Breast epithelium (tissue), 4 donors: ENCODE measurements at places on chromosomes 11 and 22. TPM values are rescaled to one million over a fixed set of nuclear protein-coding genes. Genes with fewer than 3 reads are reported as not detected.
A peak's percentile ranks its signal among the peaks of the same experiment; 100 is the strongest.

ST14 gene
- 48.5 TPM for total RNA-seq

DNA sequence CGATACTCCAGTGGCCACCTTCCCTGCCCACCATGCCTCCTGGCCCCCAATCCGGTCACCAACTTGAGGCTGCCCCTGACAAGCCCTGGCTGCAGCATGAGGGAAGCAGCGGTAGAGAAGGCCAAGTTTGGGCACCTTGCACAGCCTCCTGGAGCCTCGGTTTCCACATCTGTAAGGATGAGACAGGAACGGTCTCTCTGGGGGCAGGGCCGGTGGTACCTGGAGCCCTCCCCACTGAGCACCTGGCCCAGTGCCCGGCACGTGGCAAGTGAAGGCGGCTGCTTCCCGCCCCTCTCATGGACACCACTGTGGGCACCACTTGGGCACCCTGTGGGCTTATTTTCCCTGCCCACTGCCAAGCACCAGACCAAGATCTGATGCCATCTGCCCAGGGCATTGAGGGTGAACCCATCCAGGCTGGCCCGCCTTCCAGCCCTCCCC, 77.8 kb downstream of the CDKN1C start:
- DNase-seq = no peak

GRCh38 chr11:11618973-11619435, 2.8 kb downstream of the GALNT18 start:
- no peak for DNase-seq

TMEM191C gene
- not detected for total RNA-seq

DNA sequence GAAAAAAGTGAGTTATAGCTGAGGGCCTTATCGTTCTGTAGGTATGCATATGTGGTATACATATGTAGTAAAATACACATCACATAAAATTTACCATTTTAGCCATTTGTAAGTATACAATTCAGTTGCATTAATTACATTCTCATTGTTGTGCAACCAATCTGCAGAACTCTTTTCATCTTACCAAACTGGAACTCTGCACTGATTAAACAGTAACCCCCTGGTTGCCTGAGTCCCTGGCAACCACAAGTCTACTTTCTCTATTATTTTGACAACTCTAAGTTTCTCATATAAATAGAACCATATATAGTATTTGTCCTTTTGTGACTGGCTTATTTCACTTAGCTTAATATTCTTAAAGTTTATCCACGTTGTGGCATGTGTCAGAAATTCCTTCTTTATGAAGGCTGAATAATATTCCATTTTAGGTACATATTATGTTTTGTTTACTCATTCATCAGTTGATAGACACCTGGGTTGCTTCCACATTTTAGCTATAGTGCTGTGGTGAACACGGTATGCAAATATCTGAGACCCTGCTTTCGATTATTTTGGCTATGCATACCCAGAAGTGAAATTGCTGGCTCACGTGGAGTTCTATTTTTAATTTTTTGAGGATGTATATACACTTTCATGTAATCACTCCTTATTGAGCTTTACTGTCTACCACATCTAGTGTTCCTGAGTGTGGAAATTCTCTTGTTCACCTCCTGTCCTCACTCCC, 1.6 kb upstream of the DDX10 start:
- DNase-seq = no peak

AQP11 gene
- 1.8 TPM for total RNA-seq

- no peak for DNase-seq
These were observed 879.0 kb downstream of the BRD1 start for GRCh38 chr22:48948575-48949170.

DNA sequence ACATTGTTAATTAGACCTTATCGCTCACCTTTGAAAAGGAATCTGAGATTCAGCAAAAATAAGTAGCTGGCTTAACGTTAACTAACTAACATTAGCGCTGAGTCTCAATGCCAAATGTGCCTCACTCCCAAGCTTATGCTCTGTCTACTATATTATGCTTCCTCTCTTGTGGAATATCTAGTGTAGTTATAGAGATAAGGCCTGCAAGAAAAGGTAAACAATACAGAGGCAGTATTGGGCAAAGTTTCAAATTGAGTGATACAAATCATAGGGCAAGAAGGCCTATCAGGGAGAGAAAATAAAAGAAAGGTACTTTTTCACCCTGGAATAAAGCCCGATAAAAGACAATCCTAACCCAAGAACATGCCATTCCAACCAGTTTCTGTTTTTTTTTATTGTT, 61.6 kb upstream of the SLC17A6 start:
- DNase-seq = no peak

GRCh38 chr11:14331476-14332136, 27.4 kb downstream of the RRAS2 start:
- no peak for DNase-seq

DNA sequence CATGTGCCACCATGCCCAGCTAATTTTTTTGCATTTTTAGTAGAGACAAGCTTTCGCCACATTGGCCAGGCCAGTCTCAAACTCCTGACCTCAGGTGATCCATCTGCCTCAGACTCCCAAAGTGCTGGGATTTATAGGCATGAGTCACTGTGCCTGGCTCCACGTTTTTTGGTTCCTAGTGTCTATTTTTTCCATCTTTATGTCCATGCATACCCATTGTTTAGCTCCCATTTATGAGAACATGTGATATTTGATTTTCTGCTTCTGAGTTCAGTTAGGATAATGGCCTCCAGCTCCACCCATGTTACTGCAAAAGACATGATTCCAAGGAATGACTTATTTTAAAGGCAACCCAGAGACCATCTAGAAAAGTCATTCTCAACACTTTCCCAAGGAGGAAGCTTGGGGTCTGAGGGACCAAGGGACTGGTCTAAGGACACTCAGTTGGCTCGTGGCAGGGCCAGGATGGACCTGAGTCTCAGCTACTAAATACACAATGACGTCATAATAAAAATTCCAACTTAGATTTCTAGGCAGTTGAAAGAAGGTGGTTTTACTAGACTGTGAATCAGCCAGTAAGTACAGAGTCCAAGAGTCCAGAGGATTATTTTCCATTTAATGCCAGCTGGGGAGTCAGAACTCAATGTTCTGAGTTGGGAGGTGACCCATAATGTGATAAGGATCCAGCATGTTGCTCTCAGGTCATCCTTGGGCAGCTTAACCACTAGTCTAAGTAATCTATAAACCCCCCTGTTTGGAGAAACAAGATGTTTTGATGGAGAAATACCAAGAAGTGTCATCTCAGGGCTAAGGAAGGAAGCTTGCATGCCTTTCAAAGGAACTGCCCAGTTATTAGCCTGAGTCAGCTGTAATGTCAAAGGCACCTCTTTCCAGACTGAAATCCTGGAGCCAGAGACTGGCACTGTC, 39.4 kb downstream of the ABTB2 start:
- no peak for DNase-seq

- no peak for DNase-seq
These were observed 599 bp downstream of the NPTXR start for GRCh38 chr22:38843201-38843656.

TRPM5 gene
- not detected for total RNA-seq

HTR3B gene
- total RNA-seq = not detected

DNA sequence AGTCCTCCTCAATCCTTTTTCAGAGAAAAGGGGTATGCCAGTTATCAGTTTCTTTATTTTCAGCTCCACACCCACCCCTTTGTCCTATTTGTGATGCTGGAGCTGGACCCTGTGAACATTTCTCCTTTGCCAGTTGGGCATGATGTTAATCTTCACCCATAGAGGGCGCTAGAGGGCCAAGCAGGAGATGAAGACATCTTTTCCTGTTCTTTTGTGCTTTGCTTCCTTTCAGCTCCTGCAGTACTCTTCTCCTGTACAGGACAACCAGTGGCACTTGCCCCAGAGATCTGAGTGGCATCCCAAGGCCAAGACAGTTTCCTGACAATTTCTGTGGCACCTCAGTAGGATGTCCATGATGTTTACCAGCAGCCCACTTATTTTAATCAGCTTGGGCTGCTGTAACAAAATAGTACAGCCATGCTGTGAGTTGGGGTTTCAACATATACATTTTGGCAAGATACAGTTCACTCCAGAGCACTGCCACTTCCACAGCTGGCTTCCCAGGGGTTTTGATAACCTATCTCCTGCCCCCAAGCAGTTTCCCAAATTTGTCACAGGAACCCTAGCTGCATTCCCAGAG, 4.6 kb downstream of the SAA2 start:
- DNase-seq = no peak

DNA sequence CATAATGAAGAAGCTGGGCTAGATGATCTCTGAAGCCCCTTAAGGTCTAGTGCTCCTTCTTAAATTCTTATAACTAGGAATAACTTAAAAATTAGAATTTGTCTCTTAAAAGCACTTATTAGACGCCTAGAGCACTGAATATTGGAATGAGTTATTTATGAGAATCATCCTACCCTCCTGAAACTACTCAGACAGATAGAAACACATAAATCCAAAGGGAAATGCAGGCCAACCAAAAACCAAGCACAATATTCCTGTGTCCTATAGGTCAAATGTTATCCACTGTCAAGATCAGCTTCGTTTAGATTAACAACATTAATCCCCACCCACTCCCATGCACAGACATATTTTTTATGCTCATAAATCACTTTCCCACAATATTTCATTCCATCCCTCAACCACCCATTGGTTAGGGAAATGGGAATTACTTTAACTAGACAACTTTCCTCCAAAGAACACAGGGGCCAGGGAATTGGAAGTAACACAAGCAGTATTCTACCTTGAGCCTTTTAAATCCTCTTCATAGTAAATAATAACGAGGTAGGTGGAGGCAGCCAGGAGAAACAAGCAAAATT, 87.1 kb downstream of the CD44 start:
- no peak for DNase-seq

OR51B6 gene
- total RNA-seq = not detected

- peak; percentile 52 for DNase-seq
These were observed 91.5 kb downstream of the ABTB2 start for GRCh38 chr11:34266090-34266912.

MYEOV gene
- 2.8 TPM for total RNA-seq

DNA sequence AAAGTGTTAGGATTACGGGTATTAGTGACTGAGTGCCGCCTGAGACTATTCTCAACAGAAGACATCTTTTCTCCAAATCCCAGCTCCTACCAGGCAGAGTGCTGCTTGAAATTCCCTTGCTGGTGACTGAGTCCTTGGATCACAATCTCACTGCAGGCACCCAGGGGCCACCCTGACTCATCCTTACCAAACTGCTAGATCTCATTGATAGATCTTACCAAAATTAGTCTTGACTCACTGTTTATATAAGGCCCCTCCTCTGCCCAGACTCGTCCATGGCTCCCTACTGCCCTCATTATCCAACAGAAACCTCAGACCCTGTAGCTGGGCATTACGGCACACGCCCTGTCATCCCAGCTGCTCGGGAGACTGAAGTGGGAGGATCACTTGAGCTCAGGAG, 14.7 kb downstream of the TBC1D10A start:
- DNase-seq = no peak

MYRF gene
- 0.32 TPM for total RNA-seq

GNB1L gene
- total RNA-seq = 5.6 TPM

CDC45 gene
- not detected for total RNA-seq

GRCh38 chr11:44931466-44931865, 19.2 kb downstream of the TP53I11 start:
- no peak for DNase-seq

KRTAP5-9 gene
- not detected for total RNA-seq

RFPL1 gene
- total RNA-seq = not detected

DNA sequence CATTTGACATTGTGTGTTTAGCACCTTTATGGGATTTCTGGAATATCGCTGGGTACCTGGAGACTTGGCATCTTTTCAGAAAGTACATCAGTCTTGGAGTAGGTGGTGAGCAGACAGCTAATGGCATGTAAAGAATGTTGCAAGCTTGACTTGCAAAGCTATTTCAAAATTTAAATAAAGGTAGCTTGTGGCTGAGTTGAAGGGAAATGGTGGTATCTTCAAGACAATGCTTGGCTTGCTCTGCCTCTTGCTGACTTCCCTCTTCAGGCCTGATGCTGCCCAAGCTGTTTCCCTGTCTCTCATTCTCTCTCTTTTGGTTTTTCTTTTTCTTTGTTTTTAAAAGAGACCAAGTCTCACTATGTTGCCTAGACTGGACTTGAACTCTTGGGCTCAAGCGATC, 13.2 kb downstream of the ZNRF3 start:
- no peak for DNase-seq

DNA sequence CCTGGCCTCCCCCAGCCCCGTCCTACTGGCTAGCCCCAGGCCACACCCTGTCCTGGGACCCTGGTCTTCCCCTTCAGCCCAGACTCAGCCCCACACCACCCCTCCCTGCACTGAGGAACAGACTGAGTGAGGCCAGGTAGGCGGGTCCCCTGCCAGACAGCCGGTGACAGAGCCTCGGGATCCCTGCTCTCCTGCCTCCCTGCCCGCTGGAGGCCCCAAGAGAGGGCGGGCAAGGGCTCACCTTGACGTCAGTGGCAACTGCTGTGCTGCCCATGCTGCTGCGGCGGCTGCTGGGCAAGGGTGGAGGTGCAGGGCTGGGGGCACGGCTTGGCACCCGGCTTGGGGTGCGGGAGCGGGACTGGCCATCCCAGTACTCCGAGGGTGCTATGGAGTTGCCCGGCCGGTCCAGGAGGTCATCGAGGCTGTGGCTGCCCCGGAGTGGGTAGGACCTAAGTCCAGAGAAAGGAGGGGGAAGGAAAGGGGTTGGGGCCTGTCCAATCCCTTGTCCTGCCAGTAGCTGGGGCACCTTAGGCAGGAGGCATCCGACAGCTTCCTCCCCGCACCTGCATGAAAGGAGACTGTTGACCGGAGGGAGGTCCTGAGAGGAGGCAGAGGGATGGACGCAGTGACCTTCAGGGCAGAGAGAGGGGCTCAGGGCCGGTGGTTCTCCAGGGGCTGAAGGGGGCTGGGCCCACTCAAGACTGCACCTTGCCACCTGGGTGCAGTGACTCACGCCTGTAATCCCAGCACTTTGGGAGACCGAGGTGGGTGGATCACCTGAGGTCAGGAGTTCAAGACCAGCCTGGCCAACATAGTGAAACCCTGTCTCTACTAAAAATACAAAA, 2.2 kb upstream of the SLC16A8 start:
- no peak for DNase-seq

MFRP gene
- total RNA-seq = not detected

CD3E gene
- total RNA-seq = 0.66 TPM

DNA sequence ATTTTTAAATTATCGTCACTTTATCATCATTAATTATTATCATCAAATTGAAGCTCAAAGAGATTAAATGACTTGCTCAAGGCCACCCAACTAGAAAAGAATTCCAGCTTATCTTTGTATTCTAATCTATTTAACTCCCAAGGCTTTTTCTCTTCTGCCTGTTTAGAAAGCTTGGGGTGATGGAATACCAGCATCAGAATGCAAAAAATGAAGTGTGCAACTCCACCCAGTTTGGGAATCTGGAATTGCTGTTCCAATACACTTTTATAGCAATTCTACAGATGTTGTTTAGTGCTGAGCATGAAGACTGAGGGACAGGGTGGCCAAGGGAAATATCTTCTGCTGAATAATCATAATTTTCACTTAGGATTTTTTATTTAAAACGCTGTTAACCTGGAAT, 97.2 kb upstream of the FIBIN start:
- no peak for DNase-seq

- DNase-seq = no peak
These were observed 50.7 kb downstream of the PPME1 start for GRCh38 chr11:74221816-74222215.

GRCh38 chr11:8581300-8581699, 12.7 kb downstream of the STK33 start:
- DNase-seq = no peak

- no peak for DNase-seq
These were observed 24.3 kb upstream of the MRGPRX2 start for GRCh38 chr11:19084661-19085315.

KCNJ1 gene
- total RNA-seq = not detected
